ENCODE measurements at places on chromosomes 5 and 9.

DNA sequence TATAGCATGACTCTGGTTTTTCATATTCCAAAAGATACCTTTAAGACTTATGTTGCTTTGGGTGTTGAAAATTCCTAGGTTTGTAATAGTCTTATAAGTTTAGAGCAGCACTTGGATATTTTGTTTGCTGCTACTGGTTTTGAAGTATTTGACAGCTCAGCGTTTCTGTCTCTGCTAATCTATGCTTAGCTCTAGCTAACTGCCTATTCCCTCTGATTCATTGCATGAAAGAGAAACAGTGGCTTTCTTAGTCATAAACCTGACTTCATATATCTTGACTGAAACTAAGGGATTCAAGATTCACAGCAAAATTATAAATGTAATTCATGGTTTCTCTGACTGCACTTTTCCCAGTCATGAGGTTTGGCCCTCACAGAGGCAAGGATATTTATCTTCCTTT lies 35.6 kb upstream of the ANXA1 start:
- no peak for DNase-seq

GRCh38 chr9:136610426-136610825 lies 52.3 kb upstream of the EGFL7 start:
- no peak for DNase-seq

GRCh38 chr9:117535973-117536372 lies 121.1 kb upstream of the ASTN2 start:
- DNase-seq, result no peak

- DNase-seq, result no peak
Observed at GRCh38 chr5:56259002-56259511, 25.9 kb upstream of the ANKRD55 start.

DNA sequence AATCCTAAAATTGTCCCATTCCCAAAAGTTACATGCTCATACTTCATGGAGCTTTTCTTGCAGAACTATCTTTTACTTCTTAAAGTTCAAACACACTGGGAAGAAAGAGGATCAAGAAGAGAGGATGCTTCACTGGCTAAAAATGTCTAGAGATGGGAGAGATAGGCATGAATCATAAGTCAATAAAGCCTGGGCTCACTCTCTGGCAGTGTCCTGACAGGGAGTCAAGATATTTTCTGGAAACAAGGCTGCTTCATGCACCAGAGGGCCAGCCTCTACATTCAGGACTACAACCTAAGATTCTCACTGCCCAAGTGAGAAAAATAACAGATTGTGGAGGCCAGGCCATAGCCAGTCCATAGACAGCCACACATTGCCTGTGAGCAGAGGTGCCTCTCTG lies 1358.4 kb downstream of the EFNA5 start:
- no peak for DNase-seq

- peak; percentile 54 for DNase-seq
Observed at GRCh38 chr9:113963017-113963620, 87.0 kb downstream of the ZNF618 start.

DNA sequence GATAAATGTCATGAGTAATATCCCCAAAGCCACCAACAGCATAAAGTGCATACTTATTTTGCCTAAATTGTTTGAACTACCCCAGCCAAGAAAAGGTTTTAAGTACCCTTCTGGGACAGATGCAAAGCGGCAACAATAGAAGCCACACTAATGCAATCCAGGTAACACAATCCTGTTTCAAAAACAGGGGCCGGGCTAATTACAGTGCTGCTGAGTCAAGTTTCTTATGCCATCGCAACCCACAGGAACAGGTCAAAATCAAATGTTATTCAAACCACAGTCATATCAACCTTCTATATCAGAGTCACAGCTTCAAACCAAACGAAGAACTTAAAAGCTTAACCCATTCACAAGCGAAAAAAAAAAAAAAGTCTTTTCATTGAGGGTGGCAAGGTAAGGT lies 28.3 kb downstream of the EBF1 start:
- no peak for DNase-seq

- DNase-seq, result no peak
Observed at GRCh38 chr5:178371362-178372111, 138.9 kb upstream of the PHYKPL start.

DNA sequence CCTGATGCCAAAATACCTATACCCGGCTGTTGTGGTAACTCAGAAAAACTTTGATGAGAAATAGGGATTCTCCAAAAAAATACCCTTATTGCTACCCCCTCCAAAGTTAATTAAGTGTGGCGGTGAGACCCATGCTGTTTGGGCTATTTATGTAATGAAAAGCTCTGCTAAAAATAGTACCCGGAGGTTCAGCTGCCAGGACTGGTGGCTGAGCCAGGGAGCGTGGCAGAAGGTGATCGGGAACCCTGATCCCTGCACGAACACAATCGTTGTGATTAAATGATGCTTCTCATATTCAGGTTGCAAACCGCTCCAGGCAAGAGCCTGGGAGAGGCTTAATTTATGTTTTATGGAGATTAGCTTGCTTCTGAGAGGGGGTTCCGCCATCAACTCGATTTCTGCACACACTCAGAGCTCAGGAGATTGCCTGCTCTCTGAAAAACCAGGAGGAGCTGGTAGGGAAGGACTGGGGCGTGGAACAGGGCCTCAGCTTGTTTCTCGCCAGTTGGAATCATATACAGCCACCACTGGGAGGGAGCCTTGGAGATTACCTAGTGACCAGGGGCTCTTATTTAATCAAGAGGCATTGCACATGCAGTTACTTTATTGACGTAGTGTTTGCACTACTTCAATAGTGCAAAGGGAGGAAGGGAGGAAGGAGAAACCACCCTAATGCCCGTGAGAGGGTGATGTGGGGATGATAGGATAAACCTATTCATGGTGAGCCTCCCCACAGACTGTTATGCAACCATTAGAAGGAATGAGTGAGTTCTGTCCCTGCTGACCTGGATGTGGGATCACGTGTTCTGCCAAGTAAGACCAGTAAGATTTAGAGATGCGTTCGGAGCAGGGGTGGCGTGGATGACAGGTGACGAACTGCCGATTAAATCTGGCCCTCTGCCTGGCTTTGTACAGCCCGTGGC lies 23.4 kb downstream of the HRH2 start:
- no peak for DNase-seq

DNA sequence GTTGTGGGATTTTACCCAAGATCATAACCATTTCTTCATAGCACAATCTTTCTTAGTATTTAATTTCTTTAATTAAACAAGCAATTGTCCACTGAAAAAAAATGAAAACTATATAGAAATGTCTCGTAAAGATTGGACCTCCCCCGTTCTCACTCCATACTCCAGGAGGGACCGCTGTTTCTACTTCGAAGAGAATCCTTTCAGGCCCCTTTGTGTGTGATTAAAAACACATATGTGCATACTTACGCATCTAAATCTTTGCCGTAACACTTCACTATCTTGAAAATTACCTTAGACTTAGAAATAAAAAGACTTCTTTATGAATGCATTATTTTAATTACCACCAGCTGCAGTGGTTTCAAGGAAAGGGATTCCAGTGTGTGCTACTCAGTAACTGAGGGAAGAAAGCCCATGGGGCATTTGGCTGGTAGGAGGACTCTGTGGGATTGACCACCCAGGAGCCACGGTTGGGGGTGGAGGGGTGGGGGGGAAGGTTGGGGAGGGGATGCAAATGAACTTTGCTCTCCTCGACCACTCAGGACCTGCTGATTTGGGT lies 209.1 kb downstream of the FAM114A2 start:
- no peak for DNase-seq

- no peak for DNase-seq
Observed at GRCh38 chr9:116005205-116005604, 148.4 kb upstream of the PAPPA start.

DNA sequence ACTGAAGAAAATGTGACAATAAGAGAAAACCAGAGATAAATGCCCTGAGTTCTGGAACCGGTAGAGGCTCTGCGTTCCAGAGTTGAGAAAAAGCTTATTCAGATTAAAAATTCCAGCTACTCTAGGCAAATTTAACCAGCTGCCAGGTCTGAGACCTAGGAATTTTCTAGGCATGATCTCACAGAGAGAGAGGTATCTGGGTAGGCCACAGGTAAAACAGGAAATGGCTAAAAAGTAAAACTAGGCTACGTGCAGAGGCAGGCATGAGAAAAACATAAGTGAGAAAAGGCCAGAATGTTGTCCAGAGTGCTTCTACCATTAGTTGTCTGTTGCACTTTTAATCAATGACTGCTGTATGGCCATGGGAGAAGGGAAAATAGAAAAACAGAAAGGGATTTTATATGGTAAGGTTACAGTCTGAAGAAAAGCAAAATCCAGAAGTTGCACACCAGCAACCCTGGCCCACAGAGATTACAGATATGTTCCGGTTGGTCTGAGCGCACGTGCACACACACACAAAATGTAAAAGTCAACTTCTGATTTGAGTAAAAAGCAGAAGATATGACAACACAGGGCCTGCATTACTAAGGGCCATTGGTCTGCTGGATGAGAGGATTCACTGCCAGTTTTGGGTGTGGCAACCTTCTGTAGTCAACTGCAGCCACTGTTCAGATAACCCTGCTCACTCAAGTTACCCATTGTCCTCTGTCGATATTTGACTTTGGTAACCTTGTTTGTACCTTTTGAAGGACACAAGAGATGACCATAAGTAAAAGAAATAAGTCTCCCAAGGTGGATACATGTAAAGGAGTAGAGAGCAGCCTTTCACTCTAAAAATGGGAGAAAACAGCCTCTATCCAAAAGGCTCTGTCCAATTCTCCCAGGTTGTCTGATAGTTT lies 266.0 kb downstream of the DTWD2 start:
- DNase-seq, result no peak

- DNase-seq, result no peak
Observed at GRCh38 chr5:43286623-43287022, 26.6 kb downstream of the HMGCS1 start.

DNA sequence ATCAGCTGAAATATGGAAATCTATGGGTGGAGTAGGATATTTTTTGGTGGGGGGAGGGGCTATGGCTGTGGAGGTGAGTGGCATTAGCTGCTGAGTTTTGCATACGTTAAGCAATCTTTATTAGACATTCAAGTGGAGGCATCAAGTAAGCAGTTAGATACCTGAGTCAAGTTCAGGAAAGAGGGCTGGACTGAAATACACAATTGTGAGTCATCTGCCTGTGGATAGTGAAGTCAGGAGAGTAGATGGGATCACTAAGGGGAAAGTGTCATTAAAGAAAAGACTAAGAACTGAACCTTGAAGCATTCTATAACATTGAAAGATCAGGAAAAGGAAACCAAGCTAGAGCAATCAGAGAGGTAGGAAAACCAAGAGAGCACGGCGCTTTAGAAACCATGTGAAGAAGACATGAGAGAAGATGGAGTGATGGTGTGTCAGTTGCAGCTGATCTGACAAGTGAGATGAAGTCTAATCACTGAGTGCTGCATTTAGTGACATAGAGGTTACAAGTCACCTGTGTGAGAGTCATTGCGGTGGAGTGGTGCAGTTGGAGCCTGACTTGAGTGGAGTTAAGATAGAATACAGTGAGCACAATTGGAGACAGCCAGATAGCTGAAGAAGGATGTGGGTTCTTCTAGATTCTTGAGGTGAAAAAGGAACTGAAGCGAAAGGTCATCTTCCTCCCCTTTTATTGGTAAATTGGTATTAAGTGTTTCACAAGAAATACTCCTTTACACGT lies 88.7 kb downstream of the PIP5K1B start:
- DNase-seq, result no peak

DNA sequence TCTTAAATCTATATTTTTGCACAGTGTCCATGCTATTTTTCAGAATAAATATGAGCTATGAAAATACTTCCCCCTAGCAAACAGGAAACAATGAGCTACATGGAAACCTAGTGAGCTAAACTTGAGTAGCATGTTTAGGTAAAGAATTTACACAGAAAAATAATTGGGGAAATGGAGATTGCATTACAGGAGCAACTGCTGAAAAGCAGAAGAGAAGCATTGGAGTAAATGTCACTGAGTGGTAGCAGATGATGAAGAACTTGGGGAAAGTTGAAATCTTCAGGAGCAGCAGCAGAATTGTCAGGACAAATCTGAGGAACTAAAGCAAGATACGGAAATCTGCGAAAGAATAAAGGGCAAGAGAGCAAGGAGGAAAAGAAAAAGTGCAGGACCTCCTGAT lies 610.3 kb downstream of the TLE1 start:
- no peak for DNase-seq

DNA sequence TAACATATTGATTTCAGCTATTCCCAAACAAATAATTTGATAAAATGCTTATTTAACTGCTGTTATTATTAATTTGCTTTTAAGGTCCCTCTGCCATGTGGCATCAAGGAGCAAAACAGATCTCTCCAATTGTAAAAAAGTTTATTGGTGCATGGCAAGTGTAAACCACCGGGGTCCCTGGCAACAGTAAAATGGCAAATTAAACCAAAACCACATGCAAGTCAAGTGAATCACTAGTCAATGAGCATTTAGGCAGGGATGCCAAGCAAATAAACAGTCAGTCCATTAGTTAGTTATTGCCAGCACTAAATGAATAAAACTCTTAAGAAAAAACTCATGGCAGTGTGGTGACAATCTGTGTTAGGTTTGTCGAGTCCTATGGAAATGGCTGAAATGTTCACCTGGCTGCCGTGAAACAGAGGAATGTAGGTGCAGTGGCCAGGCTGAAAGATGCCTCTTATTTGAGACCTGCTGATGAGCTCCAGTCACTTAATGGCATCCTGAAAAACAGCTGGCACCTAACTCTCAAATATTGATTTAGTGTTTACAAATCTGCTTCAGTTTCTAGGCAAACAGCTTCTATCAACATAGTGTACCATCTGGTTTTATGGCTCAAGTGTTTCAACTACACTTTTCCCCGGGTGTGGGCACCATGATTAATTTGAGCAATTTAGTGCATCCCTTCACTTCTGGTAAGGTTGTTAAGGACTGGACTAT lies 296.5 kb upstream of the ITGA1 start:
- DNase-seq, result no peak

DNA sequence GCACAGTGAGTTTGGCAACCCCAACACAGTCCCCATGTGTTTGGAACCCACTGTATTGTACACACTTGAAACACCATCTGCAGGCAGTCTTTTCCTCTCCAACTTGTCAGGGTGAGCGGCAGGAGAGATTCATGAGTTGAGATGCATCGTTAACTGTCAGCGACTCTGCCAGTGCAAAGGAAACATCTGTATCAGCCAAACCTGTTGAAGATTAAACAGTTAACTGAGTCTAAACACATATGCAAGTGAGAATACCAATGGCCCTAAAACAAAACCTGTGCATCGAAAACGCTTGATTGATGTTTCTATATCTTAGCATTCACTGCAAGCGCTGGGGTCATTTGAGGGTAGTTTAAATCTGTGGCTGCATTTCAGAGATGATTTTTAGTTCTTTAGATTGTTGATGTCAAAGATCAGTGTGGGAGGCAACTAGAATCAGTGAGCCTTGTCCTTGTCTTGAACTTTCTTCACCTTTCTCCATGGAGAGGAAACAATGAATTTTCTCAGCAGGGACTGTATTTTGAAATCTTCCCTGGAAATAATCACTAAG lies 41.3 kb upstream of the PAM start:
- DNase-seq, result no peak

Measured in hematopoietic multipotent progenitor cell treated with erythropoietin and hydrocortisone succinate and interleukin-3 and kit ligand, for 15 days (in vitro differentiated cells).